ENCODE measurements at places on chromosomes 13 and 19. TPM values are rescaled to one million over a fixed set of nuclear protein-coding genes. Genes with fewer than 3 reads are reported as not detected.

GRCh38 chr19:48330012-48330681, 4.8 kb downstream of the EMP3 start:
- DNase-seq, result peak; percentile 76

DNA sequence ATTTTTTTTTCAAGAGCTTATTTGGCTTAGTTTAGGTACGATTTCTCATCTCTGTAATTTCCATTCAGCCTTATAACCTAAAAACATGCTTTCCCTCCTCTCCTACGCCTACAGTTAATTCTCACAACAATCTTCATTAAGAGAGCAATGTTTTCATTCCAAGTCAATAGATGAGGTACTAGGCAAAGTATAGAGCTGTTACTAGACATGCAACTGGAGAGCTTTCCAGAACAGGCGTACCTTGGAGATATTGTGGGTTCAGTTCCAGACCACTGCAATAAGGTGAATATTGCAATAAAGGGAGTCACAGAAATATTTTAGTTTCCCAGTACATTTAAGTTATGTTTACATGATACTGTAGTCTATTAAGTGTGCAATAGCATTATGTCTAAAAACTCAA, 34.8 kb downstream of the TGDS start:
- DNase-seq, result no peak

DNA sequence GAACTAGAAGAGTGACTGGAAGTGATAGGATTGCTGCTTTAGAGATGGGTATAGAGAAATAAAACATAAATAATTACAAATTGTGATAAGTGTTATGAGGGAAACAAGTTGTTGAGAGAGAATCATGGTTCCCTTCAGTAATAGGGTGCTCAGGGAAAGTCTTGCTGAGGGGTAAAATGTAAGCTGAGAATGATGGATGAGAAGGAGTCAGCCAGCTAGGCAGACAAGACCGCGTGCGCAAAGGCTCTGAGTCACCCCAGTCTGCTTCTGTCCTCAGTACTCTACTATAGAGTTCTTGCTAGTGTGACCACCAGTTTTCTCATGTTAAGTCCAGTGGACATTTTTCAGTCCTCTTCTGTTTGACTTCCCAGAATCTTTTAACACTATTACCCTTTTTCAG, 39.5 kb downstream of the PCCA start:
- DNase-seq, result no peak

DNA sequence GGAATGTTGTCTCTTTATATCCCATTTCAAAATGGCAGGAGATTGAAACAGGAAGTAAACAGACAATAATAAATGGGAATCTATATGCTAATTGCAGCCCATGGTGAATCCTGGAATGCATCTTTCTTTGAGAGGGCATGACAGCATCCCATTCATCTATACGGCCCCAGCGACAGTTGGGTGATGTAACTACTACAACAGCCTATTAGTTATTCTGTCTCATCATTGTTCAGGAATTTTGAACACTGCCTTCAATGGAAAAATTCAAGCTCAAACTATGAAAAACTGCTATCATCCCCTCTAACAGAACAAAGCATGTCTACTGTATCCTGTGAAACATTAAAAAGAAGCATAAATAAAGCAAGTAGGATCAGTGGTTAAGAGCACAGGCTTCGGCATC, 262.1 kb downstream of the DCT start:
- DNase-seq, result peak; percentile 17

DNA sequence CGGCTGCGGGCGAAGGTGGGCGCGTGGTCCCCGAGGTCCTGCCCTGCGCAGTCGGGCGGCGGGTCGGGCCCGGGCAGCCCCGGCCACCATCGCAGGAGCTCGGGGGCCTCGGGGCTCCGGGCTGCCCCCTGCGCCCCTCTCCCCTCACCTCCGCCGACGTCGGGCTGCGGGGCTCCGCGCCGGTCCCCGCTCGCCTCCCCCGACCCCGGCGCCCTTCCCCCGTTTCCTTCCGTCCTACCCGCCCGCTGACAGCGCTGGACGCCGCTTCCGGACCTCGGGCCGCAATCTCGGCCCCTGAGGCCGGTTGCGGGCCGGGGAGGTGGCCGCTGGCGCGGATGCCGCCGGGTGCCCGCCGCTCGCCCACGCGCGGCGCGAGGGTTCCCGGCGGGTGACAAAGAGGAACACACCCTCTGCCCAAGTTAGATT, 720 bp downstream of the FARP1 start:
- DNase-seq, result no peak

Gene IRF3
- 27.6 TPM for total RNA-seq

DNA sequence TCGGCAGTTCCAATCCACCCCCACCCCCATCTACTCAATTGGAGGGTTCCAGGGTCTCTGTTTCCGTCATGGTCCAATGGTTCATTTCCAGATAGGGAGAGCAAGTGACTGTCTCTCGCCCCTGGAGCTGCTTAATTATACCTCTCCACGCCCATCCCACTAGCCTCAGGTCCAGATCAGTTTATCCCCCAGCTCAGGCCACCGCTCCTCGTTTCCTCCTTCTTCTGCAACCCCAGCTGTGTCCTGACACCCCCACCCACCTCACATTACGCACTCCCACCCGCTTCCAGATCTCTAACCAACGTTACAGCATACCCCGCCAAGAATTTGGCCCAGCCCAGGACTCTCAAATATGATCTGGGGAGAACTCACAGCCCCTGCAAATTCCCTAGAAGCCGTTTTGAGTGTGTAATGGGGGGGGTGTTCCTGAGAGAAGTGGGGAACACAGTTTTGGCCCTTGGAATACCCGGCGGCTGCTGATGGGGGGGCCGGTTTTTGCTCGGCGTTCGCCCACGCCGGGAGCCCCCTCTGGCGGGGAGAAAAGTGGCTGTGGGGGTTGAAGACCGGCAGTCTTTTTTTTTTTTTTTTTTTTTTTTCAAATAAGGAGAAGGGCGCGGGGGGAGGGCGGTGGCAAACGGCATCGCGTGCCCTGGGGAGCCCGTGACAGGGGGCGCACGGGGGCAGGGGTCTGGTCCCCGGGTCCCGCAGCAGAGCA, 1.7 kb upstream of the PDE4A start:
- no peak for DNase-seq

DNA sequence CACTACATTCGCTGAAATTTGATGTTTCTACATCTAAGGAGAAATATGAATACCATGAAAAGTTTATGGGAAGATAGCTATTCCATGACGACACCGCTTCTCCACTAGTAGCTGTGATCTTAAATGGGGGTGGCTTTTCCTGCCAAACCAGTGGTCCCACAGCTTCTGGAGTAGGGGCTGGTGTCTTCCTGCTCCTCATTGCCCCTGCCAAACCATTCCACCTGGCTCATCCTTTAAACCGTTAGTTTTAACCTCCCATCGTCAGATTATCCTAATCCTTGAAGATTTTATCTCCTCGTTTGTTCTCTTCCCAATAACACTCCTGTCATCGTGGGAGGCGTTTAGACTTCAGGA, 568 bp upstream of the ZNF230 start:
- no peak for DNase-seq

Gene PRODH2
- not detected for total RNA-seq
